EH (cell line): ENCODE measurements at places on chromosomes 16 and 17.
A peak's percentile ranks its signal among the peaks of the same experiment; 100 is the strongest.

DNA sequence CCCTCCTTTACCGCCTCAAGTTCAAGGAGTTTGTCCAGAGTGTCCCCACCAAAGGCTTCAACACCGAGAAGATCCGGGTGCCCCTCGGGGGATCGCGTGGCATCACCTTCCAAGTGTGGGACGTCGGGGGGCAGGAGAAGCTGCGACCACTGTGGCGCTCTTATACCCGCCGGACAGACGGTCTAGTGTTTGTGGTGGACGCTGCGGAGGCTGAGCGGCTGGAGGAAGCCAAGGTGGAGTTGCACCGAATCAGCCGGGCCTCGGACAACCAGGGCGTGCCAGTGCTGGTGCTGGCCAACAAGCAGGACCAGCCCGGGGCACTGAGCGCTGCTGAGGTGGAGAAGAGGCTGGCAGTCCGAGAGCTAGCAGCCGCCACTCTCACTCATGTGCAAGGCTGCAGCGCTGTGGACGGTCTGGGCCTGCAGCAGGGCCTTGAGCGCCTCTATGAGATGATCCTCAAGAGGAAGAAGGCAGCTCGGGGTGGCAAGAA is 1.1 kb downstream of the ARL4D start:
- no peak for DNase-seq

DNA sequence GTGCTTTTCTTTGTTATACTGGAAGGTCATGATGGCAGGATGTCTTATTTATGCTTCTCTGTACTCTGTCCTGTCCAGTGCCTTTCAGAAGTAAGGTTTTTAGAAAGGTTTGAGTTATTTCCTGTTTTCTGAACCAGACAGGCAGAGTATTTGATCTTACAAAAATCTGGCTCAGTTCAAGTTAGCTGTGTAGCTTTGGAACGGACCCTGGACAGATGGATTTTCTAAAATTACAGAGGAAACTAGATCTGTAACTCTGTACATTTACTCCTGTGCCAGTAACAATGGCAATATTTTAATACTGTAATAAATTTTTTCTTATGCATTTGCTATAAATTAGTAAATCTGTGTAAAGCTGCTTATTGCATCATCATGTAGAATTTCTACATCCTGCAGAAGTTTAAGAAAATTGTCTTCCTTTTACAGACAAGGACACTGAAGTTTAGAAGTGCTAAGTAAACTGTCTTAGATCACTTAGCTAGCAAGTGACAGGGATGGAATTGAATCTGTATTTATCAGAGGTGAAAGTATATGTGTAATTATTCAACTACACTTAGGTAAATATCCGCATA is 347.6 kb downstream of the WWOX start:
- no peak for DNase-seq

DNA sequence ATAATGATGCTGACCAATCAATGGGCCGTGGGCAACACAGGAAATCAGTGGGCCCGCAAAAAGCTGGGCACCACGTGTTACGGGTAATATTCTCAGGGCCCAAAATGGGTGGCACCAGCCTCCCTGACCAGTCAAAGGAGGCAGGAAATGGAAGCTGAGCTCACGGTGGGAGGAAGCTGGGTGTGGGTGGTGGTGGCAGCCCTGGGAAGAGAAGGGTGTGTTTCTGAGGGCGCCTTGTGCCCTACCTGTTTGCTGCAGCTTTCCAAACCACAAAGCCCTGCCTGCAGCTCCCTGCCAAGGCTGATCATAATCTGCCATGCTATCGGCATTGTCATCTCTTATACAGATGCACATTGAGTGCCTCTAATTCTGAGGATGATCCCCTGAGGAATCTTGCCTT is 457.9 kb downstream of the SLC39A11 start:
- DNase-seq = no peak

DNA sequence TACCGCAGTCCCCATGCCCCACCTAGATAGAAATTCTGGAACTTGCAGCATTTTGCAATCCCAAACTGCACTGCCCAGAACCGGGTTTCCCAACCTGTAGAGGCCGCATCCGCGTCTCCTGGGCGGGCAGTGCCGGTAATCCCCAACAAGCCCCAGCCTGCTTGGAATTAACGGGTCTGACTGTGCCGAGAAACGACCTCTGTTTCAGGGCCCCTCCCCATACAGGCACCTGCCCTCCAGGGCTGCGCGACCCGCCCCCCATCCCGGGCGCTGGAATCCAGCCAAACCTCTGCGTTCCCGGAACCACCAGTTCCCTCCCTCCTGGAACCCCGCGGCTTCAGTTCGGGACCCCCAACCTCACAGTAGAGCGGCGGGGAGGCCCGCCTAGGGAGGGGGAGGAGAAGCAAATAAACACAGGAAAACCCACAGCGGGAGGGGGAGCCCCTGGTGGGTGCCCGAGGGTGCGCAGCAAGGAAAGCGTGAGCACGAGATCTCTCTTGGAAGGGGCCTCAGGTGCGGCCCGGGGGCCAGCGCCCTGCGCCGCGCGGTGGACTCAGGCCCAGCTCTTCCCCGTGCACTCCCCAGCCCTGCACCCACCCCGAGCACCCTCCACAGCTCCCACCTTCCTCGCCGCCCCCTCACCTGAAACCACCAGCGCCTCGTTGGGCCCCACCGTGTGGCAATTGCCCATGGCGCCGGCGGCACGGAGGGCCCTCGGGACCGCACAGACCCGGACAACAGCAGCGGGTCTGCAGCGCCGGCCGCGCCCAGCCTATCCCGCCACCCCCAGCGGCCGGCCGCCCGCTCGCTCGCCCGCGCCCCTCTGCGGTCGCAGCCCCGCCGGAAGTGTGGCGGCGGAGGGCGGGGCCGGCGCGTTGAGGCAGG is at the start of gene FLOT2:
Gene FLOT2, minus strand, starts transcription at position 850 of the 885 bp plus-strand sequence. Its CDS starts 159 bp downstream, at position 691.
- peak; percentile 39 for DNase-seq

DNA sequence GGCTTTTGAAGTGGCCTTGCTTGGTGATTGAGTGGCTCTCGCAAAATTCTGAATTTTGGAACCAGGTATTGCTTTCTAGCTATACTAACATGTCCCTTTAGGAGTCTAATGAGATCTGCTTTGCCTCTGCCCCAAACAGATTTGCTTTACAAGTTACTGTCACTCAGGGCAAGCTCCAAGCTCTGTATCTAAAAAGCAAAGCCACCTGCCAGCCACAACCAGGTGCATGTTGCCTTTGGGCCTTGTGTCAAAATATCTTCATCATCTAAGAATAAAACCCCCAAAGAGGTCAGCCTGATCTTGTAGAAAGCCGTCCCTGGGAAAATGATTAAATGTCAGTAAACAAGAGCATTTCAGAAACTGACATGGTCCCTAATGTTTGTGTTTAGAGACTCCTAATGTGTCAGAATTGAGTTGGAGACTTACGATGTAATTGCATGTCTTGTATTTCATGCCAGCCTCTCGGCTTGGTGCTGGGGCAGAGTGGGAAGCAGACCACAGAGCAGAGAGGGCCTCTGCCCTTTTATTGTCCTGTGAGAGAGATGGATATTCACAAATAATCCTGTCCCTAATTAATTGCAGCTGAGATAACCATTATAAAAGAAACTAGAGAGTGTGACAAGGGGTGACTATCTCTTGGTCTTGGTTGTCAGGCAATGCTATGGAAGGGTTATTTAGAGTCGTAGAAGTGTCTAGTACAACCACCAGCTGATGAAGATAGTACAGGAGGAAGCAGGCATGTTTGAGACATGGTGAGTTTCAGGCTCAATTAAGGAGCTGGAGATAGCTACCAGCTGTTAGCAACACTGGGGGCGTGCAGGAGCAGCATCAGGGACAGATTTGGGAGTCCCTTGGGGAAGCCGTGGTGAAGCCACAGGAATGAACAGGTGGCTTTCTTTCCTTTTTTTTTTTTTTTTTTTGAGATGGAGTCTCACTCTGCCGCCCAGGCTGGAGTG is 90.7 kb downstream of the PITPNC1 start:
- no peak for DNase-seq

DNA sequence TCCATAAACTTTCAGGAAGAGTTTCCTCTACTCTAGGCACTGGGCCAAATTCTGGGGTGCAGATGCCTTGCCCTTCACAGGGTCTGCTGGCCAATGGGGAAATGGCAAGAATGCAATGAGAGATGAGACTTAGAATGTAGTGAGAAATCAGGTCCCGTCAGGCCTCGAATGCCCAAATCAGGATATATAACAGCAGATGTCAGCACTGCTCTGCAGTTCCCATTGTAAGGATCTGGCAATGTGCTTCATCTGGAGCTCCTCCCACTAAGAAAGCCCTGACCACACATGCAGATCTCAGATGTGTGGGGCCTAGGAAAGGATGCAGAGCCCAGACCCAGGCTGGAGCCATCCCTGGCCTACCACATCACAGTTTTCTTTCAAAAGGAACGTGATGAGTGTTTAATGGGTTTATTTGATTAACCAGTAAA is 13.9 kb upstream of the LPCAT2 start:
- DNase-seq = peak; percentile 97

DNA sequence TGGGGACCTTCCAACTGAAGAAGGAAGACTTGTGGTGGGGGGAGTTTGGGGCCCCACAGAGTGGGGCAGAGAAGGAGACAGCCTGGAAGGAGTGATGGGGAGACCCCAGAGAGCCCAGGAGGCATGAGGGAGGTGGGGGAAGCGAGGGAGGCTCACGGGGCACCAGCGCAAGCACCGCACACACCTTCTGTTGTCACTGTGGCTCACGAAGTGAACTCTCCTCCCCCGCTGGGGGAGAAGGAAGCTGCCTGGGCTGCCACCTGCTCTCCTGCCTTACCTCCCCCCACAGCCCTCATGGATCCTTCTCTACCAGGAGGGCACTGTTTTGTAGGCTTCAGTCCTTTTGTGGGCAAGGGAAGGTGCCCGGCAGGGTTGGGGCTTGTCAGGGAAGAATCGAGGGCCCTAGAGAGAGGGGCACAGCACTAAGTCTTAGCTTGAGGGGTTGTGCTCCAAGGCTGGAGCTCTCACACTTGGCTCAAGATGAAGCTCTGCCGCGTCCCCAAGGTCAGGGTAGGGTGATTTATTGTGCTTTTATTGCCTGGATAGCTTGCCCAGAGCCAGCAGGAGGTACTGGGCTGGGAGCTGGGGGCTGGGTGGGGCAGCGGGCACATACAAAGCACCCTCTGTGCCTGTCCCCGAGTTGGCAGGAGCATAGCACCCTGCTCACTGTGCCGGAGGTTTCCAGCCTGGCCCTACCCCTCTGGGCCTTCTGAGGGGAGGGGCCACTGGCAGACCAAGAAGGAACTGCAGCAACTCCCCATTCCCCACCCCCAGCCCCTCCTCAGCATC is 4.6 kb upstream of the STARD3 start:
- DNase-seq = no peak

DNA sequence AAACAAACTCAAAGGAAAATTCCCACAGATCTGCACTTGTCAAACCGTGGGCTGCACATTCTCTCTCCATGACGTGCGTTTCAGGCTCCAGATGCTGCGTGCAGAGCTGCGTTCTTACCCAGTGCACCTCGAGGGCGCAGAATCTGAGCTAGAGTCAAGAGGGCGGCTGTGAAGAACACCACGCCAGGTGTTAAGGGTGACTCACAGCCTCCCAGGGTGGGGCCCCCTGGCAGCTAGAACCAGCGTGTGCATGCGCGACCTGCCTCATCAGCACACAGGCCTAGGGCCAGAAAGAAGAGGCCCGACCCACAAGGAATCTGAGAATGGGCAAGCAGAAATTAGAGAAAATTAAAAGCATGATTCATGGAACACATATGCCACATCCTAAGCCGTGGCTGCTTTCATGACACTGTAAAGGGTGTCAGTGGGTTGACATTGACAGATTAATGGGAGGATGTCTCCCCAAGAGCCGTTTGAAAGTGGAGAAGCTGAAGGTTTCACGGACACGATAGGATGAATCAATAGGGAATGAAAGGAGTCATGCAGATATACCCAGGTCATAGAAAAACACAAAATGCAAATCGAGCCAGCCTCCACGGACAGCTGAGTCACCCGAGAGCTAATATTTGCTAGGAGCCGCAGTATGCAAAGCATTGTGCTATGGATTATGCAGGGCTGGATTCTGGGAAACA is 29.0 kb downstream of the MARCHF10 start:
- DNase-seq = peak; percentile 96

DNA sequence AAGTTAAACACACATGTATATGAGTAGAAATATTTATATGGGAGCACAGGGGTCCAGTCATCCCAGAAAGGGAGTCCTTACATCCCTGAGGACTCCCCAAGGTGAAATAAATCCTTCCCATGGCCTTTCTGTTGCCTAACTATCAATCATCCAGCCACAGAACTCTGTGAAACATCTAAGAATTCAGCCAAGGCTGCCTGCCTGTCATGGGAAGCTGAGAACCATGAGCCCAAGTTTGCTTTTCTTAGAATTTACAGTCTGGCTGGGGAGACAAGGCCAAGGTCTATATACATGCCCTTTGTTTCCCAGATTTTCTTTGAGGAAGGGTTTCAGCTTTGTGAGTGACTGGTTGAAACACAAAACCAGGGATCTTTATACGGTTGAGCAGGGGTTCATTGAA is 15.8 kb downstream of the MYL4 start:
- peak; percentile 38 for DNase-seq

- DNase-seq = no peak
These were observed 56.7 kb downstream of the ZNF423 start for GRCh38 chr16:49799172-49799571.

GRCh38 chr17:27567563-27567859 is 63.5 kb upstream of the LGALS9 start:
- no peak for DNase-seq

DNA sequence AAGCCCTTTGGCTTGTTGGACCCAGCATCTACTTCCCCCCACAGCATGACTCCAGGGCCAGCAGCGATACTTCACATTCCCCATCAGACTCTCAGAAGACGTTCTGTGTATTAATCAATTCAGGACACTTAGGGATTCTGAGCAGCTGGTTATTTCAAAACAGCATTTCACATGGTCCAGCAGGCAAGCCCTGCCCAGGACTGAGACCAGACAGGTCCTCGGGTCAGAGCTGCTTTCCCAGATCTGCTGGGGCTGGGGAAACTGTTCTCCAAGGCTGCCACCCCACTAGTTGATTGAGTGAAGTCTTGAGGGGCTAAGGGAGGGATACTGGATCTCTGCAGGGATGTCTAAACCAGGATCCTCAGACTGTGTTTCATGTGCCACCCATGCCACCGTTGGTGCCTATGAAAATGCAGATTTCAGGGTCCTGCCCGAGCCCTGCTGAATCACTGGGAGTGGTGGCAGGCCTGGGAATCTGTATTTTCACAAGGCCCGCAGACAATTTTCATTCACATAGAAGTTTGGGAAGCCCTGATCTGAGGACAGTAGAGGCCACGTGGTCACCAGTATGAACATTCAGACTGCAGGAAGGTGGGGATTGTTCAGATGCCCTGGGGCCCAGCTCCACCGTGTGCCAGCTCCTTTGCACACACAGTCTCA is 40.6 kb upstream of the CDH5 start:
- DNase-seq = no peak

DNA sequence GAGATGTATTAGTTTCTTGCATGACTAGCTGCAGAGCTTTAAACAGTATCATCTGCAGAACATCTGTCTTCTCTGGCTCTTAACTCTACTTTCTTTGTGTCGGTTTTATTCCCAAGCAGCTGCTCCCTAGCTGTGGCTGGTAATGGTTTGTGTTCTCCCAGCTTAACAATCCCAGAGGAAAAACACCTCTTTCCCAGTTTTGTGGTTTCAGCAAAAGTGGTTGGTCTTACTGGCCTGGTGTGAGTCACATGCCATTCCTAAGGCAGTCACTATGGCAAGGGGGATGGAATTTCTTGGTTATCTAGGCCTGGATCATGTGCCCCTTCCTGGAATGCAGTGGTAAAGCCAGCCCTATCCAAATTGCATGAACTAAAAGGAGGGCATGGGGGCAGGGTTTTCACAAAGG is 27.5 kb downstream of the OMG start:
- DNase-seq = peak; percentile 99

GRCh38 chr16:53881371-53881770 is 177.4 kb downstream of the FTO start:
- DNase-seq = peak; percentile 49
